ENCODE measurements at places on chromosomes 16 and 17.

DNA sequence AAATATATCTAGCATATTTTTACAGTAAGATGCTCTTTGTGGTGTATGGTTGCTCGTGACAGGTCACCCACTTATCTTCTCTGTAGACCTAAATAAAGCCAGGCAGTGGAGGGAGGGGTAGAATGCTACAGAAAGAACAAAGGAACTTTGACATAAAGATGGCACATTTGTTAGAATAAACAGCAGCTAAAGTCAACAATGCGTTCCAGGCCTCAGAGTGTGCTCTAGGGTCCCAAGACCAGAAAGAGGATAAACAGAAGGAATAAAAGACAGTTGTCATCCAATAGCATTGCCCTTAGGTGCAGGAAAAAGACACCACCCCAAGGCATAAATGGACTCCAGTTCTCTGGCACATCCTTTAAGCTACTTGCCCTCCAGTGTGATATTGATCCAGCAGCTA lies 523.0 kb upstream of the CDH11 start:
- DNase-seq: no peak

DNA sequence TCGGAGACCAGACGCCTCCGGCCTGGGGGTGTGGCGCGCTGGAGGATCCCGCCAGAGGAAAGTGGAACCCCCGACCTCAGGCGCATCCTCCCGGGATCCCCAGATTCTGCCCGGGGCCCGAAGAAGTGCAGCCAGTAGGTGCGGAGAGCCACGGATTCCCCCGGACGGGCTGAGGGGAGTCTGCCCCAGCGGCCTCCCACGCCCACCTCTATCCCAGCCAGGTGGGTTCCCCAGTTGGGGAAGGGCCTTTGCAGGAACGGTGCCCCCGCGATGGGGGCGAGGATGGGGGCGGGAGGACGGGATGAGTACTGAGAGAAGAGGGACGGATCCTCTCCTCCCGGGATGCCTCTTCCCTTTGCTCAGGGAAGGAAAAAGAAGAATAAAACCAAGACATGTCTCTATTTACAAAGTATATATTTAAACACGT lies 5.1 kb downstream of the CBX8 start:
- no peak for DNase-seq

- DNase-seq: no peak
Observed at GRCh38 chr16:87052506-87052905, 264.7 kb downstream of the C16orf95 start.

DNA sequence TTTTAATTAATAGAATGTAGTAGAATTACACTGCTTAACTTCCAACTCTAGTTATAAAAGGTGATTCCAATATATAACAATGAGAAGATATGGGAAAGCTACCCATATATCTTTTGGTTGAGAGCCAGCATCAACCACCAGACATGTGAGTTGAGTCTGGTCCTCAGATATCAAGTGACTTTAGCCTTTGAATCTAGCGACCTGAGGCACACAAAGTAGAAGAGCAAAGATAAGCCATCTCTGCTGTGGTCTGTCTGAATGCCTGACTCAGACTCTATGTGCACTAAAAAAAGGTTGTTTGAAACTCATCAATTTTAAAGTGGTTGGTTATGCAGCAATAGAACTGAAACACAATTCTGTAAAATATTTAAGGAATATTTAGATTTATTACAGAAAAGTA lies 492.5 kb upstream of the SOX9 start:
- peak; percentile 44 for DNase-seq

DNA sequence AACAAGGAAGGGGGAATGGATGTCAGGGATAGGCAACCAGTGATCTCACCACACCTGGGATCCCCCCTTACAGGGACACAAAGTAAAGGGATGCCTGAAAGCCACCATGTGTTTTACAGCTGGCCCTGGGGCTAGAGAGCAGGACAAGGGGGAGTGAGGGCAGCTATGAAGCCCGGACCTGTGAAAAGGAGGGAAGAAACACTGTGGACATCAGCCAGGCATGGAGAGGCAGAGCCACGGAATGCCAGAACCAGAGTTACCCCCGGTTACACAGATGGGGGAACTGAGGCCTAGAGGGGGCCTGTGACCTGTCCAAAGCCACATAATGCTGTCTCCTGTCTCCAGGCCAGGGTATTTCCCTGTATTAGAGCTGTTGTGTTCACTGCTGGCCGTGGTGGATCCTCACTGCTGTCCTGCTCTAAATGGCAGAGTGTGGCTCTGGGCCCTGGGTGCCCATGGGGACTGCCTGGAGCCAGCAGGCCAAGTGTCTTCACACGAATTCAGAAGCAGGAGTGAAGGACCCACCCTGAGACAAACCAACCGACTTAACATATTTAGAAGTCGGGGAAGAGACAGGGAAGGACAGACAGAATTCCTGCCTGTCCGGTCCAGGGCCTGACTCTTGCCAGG lies 29.7 kb upstream of the ITGA3 start:
- DNase-seq: no peak

DNA sequence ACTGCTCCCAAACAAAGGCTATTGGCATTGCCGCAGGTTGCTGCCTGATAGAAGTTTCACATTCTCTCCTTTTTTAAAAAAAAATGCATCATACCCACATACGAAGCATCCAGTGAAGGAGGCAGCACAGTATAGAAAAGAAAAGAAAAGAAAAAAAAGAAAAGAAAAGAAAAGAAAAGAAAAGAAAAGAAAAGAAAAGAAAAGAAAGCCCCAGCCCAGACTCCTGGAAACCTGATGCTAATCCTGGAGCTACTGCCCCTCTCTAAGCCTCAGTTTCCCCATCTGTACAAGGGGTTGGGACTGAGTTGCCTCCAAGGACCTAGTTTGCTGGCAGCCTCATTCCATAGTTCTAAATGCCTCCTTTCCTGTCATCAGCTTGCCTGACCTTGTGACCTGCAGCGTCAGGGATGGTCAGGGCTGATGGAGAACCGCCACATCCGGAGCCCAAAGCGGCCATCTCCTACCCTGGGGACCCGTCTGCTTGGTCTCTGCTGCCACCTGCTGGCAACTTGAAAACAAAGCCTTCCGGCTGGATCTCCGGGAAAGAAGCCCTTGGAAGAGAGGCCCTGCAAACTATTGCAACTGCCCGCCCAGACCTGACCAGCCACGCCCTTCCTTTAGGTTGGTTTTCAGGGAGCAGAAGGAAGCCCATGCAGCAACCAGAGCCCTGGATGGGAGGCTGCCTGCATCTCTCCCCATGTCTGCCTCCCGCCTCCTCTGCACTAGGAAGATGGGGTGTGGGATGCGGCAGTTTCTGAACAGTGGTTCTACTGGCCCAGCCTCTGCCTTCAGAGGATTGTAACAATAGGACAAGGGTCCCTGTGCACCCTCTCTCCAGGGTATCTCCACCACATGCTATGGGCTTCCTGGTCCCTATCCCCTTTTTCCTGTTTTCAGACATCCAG lies 13.0 kb downstream of the AIPL1 start:
- DNase-seq: peak; percentile 64

- DNase-seq: no peak
Observed at GRCh38 chr17:60230358-60230757, 80.6 kb downstream of the CA4 start.

GRCh38 chr17:42329025-42329976 lies 41.0 kb downstream of the STAT5A start:
- peak; percentile 75 for DNase-seq

GRCh38 chr16:57801809-57802340 lies 416 bp downstream of the KIFC3 start:
- DNase-seq: peak; percentile 42

- DNase-seq: no peak
Observed at GRCh38 chr16:87185983-87186382, 131.2 kb downstream of the C16orf95 start.

- no peak for DNase-seq
Observed at GRCh38 chr16:14559809-14560241, 70.2 kb downstream of the PARN start.

GRCh38 chr17:13690806-13691205 lies 89.1 kb upstream of the HS3ST3A1 start:
- DNase-seq: peak; percentile 63

GRCh38 chr17:83118071-83118841 lies 38.8 kb downstream of the METRNL start:
- no peak for DNase-seq

DNA sequence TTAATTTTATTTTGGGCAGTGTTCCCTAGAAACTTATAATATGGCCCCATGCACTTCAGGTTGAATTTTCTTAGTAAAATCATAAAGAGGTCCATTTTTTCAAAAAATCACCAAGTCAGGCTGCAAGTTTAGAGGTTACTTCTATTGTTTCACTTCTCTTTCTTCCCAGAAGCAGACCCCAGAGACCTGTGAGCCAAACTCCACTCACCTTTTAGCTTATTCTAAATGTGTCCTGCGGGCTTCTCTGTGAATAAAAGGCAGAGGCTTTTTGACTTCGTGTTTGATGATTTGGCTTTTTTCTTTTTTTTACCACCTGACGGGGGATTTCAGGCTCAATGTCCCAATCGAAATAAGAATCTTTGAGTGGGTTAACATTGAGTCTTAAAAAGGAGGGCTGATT lies 7.4 kb downstream of the PRKCB start:
- no peak for DNase-seq

- DNase-seq: no peak
Observed at GRCh38 chr16:84746875-84747274, 47.1 kb downstream of the USP10 start.

DNA sequence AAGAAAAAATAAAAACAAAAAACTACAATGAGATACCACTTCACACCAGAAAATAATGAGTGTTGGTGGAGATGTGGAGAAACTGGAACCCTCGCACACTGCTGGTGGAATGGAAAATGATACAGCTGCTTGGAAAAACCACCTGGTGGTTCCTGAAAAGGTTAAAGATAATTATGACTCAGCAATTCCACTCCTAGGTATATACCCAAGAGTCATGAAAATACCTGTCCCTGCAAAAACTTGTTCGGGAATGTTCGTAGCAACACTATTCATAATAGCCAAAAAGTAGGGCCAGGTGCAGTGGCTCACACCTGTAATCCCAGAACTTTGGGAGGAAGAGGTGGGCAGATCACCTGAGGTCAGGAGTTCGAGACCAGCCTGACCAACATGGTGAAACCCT lies 8.1 kb upstream of the ITGAE start:
- no peak for DNase-seq

DNA sequence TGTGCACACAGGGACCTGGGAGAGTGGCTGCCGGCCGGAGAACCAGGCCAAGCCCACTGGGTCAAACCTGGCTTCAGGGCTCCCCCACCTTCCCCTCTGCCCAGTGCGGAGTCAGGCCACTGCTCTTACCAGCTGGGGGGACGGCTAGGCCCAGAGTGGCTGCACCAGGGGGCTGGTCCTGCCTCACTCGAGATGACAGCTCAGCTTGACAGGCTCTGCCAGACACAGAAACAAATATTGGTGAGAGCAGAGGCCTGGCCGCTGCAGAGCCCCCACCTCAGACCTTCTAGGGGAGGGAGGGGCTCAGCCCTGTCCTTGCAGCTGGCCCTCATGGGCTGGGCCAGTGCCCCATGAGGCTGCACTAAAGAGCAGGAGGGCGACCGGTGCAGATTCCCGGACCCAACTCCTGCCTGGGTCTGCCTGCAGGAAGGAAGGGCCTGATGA lies 4.5 kb downstream of the NUDT16L1 start:
- no peak for DNase-seq

DNA sequence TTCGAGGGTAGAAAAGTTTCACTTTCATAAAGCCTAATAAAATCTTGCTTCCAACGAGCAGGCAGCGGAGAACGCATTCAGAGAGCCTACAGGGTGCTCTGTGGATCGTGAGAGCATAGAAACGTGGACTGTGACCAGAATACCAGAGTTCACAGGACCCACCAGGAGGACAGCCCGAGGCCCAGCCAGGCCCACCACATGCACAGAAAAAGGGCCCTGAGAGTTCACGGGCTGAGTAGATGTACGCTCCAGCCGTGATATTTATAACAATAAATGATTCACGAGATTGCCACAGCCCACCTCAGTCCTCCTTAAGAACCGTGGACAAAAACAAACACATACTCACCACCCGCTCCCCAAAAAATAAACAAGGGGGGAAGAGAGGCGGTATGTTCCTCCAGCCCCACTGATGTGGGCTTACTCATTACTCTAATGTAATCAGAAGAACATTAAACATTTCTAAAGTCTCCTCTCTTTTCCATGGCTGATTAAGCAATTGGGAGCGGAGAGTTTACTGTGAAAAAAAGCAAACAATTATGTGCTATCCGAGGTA lies 207.2 kb downstream of the C16orf78 start:
- DNase-seq: no peak

DNA sequence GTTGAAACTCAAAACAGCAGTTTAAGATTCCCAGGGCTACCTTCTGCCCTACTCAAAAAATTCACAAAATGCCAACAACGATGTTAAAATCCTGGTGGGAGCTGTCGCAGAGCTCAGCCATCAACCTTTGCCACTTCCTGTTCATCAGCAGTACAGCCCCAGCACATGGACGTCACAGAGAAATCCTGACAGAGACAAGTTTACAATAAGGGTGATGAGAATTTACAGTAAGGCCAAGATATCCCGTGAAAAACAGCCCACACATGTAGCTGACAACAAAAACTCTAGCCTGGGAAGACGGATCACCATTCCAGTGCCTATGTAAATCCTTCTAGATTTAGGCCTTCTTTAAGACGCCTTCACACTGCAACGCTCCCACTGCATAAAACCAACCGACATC lies 18.8 kb downstream of the USP22 start:
- DNase-seq: no peak

GRCh38 chr17:82193520-82194220 lies 19.0 kb downstream of the CCDC57 start:
- DNase-seq: no peak

- DNase-seq: no peak
Observed at GRCh38 chr17:40416671-40417070, 1.0 kb downstream of the TOP2A start.

DNA sequence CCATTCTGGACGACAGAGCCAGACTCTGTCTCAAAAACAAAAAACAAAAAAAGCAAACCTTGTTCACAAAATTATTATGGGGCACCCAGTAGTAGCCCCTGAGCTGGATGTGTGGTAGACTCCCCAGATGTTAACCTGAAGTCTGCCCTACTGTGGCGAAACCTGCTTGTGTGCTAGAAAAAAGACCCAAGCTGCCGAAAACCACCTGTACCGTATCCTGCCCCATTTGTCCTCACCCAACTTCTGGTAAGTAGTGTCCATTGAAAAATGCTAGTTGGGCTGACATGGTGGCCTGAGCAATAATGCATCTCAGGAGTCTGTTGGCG lies 9.1 kb downstream of the RMI2 start:
- no peak for DNase-seq

DNA sequence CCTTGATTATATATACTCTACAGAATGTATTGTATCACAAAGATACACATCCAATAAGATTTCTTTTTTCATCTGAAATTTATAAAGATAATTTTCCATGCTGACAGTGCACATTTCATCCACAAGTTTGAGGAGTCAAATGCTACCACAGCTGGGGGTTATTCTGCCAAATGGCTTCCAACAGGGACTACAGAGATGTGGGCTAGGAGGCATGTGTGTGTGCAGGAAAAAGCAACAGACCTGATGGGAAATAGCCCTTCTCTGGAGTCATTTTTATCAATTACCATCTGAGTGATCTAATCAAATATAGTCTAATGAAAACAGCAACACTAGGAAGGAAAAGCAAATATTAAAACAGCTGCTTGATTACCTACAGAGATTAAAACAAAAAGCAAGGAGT lies 290.5 kb downstream of the CEP112 start:
- no peak for DNase-seq

- no peak for DNase-seq
Observed at GRCh38 chr17:12422651-12423050, 243.0 kb upstream of the MYOCD start.

GRCh38 chr16:57115514-57116182 lies 23.3 kb downstream of the CPNE2 start:
- DNase-seq: peak; percentile 36
